ENCODE measurements at places on chromosomes 1 and 21. TPM values are rescaled to one million over a fixed set of nuclear protein-coding genes. Genes with fewer than 3 reads are reported as not detected.

FNDC5 gene
- total RNA-seq: 28.7 TPM

CASQ2 gene
- 0.12 TPM for total RNA-seq

NT5C1A gene
- not detected for total RNA-seq

CD53 gene
- not detected for total RNA-seq

DLGAP3 gene
- total RNA-seq: 5.0 TPM

UQCRH gene
- total RNA-seq: 341 TPM

C4BPA gene
- not detected for total RNA-seq

GPR157 gene
- 1.9 TPM for total RNA-seq

AADACL4 gene
- total RNA-seq: not detected

GRCh38 chr1:56137090-56137489 lies 442.3 kb downstream of the PLPP3 start:
- no peak overlapping the region for H3K27ac ChIP-seq
- no peak overlapping the region for H3K4me3 ChIP-seq
- H3K27me3 ChIP-seq: no peaks in the 10 kb centered on the region
- H3K36me3 ChIP-seq: no peaks in the 10 kb centered on the region
- peaks cover 3% of the 10 kb centered on the region for H3K4me1 ChIP-seq

DNA sequence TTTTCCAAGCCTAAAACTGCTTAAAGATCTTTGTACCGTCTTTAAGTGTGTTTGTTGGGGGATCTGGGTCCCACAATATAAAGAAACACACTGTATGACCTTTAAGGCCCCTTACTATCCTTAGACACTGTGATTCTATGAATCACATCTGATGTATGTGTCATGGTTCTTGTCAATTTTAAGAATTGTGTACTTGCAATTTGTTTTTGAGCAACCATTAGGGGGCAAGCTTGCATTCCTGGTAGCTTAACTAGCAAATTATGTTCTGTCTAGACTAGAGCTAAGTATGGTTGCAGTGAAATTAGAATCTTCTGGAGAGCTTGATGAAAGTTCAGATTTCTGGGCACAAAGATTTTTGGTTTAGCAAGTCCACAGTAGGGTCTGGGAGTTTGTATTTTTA lies 219.5 kb downstream of the TPR start:
- H3K27ac ChIP-seq: no peak overlapping the region
- peaks cover 35% of the 10 kb centered on the region for H3K4me1 ChIP-seq
- H3K36me3 ChIP-seq: no peaks in the 10 kb centered on the region
- H3K4me3 ChIP-seq: no peak overlapping the region
- no peak for DNase-seq

- H3K27me3 ChIP-seq: peaks cover 33% of the 10 kb centered on the region
- H3K4me1 ChIP-seq: no peaks in the 10 kb centered on the region
- H3K27ac ChIP-seq: no peak overlapping the region
- H3K4me3 ChIP-seq: no peak overlapping the region
- no peak for DNase-seq
- H3K36me3 ChIP-seq: no peaks in the 10 kb centered on the region
These were observed 62.3 kb downstream of the GRIK3 start for GRCh38 chr1:36971852-36972618.

DNA sequence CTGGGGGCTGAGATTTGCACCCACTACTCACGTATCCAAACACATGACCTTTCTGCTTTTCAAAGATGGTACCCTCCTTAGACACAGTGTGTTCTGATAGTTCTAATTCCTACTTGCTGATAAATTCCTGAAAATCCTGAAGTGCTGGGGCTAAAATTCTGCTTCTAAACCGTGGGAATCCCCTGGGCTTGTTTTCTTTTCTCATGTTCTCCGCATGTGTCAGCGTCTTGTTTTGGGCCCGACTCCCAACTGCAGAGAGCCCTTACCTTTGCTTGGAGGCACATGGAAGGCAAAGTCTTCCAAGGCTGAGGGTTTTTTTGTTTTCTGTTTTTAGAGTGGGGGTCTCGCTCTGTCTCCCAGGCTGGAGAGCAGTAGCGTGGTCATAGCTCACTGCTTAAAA lies 27.2 kb downstream of the PSMG1 start:
- H3K27ac ChIP-seq: no peak overlapping the region
- no peak for DNase-seq
- no peaks in the 10 kb centered on the region for H3K27me3 ChIP-seq
- peaks cover 3% of the 10 kb centered on the region for H3K36me3 ChIP-seq
- H3K4me3 ChIP-seq: no peak overlapping the region

DNA sequence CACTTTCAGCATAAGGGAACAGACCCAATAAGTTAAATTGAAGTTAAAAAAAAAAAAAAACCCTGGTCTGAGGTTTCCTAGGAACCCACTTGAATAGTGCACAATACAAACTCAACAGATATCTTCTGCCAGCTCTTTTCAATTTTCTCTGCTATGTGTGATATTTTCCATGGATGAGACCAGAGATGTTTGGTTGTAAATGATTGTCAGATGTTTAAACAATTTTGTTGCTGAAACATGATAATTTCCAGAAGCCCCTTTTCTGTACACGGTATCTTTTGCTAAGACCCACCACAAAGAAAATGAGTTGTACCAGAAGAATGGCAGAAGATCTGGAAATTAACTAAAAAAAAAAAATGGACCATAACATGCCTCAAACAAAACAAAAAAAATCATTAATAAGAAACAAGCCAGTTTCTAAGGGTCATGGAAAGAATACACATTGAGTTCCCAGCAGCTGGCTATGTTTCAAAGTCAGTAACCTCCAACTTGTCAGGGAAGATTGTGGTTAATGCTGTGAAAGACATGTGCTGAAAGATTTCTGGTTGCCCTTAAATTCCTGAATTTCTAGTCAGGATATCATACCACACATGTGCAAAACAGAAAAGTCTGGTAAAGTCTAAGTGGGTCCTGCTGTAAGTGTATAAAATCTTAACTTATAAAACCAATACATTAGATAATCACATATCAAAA lies 35.6 kb upstream of the MGST3 start:
- H3K27me3 ChIP-seq: peaks cover 43% of the 10 kb centered on the region
- H3K4me3 ChIP-seq: no peak overlapping the region
- no peak overlapping the region for H3K27ac ChIP-seq
- H3K4me1 ChIP-seq: peaks cover 25% of the 10 kb centered on the region

DNA sequence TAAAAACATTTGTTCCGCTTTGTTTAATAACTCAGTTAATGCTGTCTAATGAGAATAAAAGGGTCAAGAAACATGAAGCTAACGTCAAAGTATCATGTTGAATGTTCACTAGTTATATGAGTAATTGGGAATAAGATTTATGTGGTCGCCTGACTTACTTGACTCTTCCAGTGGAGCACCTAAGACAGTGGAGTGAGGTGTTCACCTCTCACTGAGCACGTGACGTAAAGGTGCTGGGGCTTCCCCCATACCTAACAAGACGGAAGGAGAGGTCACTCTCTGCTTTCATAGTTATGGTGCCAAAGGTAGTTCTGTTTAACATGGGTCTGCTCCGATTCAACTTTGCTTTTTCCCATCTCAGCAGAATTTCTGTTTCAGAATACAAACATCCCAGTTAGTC lies 686 bp downstream of the KMO start:
- no peak overlapping the region for H3K27ac ChIP-seq
- no peaks in the 10 kb centered on the region for H3K36me3 ChIP-seq
- DNase-seq: no peak
- peaks cover 22% of the 10 kb centered on the region for H3K27me3 ChIP-seq
- H3K4me1 ChIP-seq: peaks cover 18% of the 10 kb centered on the region

- no peaks in the 10 kb centered on the region for H3K27me3 ChIP-seq
- peak overlapping the region; percentile 100 for H3K27ac ChIP-seq
- DNase-seq: peak; percentile 47
- peak overlapping the region; percentile 99 for H3K4me3 ChIP-seq
- peaks cover 49% of the 10 kb centered on the region for H3K4me1 ChIP-seq
These were observed 1.4 kb downstream of the LRRC41 start for GRCh38 chr1:46301808-46302640.

DNA sequence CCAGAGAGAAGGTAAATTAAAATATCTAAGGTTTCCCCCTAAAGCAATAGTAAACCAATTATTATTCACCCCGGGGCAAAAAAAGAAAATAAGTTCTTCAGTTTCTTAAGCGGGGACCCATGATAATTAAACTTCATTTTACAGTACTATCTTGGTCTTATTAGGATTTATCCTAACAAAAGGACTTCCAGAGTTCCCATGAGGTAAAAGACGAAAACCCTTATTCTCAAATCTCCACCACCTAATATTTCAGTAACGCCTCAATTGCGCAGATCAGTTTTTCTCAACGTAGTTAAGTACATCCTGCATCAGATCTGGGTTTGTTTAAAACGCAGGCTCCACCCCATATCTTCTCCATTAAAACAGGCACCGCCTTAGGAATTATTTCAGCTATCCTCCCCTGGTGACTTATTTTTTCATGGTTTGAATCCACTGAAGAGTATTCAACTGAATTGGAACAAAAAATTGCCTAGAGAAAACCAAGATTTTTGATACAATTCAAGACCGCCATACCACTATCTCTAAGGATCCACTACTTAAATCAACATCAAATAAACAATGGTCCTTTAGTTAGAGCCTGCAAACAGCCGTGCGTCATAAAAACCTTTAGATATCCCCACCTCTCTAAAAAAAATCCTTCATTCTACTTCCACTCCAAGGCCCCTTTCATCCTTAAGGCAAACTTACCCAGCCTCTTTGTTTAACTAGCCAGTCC lies 1.7 kb downstream of the MCL1 start:
- peaks cover 56% of the 10 kb centered on the region for H3K4me1 ChIP-seq
- H3K4me3 ChIP-seq: peak overlapping the region; percentile 98
- no peak for DNase-seq
- H3K27me3 ChIP-seq: peaks cover 15% of the 10 kb centered on the region
- H3K36me3 ChIP-seq: peaks cover 46% of the 10 kb centered on the region

GRCh38 chr1:13824626-13825025 lies 124.6 kb downstream of the PRDM2 start:
- no peak overlapping the region for H3K27ac ChIP-seq
- no peaks in the 10 kb centered on the region for H3K4me1 ChIP-seq
- H3K27me3 ChIP-seq: peaks cover 8% of the 10 kb centered on the region
- DNase-seq: no peak
- H3K36me3 ChIP-seq: peaks cover 26% of the 10 kb centered on the region

DNA sequence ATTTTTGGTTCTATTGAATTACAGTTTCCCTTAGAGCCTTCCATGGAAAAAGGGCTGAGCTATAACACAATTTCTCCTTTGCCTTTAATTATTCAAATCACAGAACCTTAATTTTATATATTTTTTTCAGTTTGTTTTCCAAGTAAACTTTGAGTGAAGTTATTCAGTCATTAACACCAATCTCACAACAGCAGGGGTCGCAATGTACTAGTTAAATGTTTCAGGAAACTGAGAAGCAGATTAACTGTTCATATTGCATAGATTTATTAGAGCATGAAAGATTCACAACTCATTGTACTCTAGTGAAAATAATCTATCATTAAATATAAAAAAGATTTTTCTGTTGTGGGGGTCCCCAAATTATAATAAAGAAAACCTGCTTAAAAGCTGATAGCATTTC lies 64.1 kb downstream of the KIFAP3 start:
- peak; percentile 29 for DNase-seq
- no peak overlapping the region for H3K4me3 ChIP-seq
- peaks cover 5% of the 10 kb centered on the region for H3K36me3 ChIP-seq
- no peaks in the 10 kb centered on the region for H3K27me3 ChIP-seq
- no peaks in the 10 kb centered on the region for H3K4me1 ChIP-seq

GRCh38 chr1:116605315-116605714 lies 34.5 kb upstream of the CD58 start:
- no peak for DNase-seq
- H3K4me1 ChIP-seq: peaks cover 45% of the 10 kb centered on the region
- no peak overlapping the region for H3K27ac ChIP-seq
- H3K4me3 ChIP-seq: no peak overlapping the region
- H3K36me3 ChIP-seq: no peaks in the 10 kb centered on the region

DNA sequence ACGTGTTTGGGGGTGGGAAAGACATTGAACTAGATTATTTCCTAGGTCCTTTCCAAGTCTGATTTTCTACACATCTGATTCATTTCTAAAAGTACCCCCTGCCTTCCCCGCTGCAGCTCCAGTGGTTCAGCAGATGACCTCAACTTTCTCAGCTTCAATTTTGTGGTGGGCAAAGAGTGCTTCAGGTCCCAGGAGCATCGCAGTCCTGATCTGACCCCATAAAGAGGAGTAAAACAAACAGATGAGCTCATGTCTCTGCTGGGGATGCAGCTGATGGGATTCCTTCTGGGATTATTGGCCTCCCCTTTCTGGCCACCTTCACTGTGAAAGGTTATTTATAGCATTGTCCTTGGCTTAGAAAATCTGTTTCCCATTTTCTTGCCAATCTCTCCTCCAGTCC lies 337.0 kb upstream of the PLXNA2 start:
- H3K4me3 ChIP-seq: no peak overlapping the region
- H3K36me3 ChIP-seq: no peaks in the 10 kb centered on the region
- no peak overlapping the region for H3K27ac ChIP-seq
- no peak for DNase-seq

- H3K27me3 ChIP-seq: no peaks in the 10 kb centered on the region
- no peak for DNase-seq
- H3K27ac ChIP-seq: no peak overlapping the region
These were observed 8.2 kb downstream of the GPSM2 start for GRCh38 chr1:108884968-108885367.

DNA sequence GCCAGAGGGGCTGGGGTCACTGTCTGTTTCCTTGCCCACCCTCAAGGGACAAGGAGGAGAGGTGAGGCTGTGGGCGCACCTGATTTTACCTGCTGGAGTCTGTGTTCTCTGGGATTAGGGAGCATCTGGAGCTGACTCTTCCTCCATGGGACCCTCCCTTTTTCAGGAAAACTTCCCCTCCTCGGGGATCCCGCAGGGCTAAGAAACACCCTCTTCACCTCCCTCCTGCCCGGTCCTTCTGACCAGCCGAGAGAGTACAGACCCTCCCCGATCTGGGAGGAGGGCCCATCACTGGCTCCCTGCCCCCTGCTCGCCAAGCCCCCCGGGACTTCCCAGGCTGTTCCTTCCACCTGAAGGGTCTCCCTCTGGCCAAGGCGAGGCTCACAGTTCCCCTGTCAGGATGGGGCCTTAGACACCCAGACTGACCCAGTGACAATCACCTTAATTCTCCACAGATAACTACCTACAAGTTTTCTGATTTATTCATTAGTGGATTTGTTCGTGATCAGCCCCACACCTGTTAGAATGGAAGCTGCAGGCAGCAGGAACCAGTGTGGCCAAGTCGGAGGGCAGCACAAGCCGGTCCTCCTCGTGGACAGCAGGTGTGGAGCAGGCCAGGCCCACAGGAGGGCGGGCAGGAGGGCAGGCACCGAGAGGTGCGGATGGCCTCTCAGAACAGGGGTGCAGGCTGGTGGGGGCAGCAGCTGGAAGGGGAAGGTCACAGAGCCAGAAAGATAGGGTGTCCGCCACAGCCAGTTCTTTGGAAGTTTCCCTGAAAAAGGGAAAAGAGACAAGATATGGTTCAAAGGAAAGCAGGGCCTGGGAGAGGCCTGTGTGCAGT lies 15.9 kb upstream of the SAMD11 start:
- no peak overlapping the region for H3K4me3 ChIP-seq
- H3K27ac ChIP-seq: no peak overlapping the region
- DNase-seq: no peak

DNA sequence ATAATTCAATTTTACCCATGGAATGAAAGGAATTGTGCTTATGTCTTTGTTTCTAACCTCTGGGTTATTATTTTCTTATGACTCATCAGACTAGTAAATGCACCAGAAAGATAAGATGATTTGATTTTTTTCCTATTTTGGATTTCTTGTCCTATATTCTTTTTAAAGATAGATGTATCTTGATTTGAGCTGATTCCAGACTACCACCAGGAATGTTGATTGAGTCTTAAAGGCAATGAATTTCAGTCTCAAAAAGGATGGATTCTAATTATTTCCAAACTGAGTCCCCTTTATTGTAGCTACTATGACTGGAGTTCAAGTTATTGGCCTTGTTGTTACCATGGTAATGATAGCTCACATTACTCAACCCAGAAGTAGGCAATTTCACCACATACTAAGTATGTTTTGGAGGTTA lies 95.8 kb upstream of the RGS4 start:
- no peaks in the 10 kb centered on the region for H3K27me3 ChIP-seq
- no peak overlapping the region for H3K27ac ChIP-seq
- H3K4me3 ChIP-seq: no peak overlapping the region
- no peaks in the 10 kb centered on the region for H3K36me3 ChIP-seq
- DNase-seq: no peak
